ENCODE measurements at places on chromosomes 1 and 21.

- no peak for DNase-seq
These were observed 15.4 kb downstream of the RABGAP1L start for GRCh38 chr1:174174461-174175329.

DNA sequence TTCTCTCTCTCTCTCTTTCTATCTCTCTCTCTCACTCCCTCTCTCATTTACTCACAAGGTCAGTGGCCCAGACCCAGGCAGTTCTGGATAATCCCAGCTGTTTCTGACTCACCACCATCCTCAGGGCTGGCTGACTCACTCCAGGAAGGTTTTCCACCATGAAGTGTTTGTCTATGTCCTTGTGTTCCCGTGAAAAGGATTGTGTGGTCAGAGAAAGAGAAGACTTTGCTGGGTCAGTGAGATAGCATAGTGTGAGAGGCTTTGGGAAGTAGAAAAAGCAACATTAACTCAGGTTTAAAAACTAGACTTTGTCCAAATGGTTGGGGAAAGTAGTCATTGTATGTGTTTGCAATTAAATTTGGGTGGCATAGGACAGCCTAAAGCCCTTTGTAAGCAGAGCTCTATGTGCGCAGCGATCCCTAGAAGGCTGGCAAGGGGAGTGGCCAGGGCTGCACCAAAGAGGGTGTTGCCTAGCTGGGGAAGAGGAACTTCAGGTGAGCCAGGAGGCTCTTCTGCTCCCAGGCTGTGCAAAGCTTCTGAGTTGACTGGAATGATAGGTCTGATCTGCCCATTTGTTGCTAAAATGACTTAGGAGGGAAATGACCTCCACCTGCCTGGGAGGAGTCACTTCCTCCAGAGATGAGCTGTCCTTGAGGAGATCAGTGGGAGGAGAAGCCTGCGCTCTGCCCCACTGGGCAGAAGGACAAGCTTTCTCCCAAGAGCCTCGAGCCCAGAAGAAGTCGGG lies 4.9 kb upstream of the CAPN2 start:
- DNase-seq: peak; percentile 97

- DNase-seq: no peak
These were observed 22.3 kb upstream of the TTF2 start for GRCh38 chr1:117037802-117038201.

GRCh38 chr1:94247138-94248094 lies 10.0 kb upstream of the ARHGAP29 start:
- no peak for DNase-seq

DNA sequence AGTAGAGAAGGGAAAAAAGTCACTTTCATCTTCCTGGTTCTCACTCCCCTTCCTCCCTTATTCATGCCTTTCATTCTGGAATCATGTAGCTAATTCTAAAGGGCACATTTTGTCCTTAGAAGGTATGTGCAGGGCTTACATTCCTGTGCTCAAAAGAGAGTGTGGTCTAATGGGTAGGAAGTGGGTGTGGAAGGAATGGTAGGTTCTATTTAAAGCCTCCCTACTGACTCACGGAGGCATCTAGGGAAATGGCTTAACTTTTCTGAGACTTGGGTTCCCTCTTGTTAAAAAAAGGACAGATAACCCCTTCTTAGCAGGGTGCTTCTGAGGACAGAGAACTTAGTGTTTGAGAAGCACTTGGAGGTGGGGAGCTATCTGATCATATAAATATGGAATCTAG lies 249.3 kb upstream of the DUSP10 start:
- peak; percentile 44 for DNase-seq

- no peak for DNase-seq
These were observed 43.5 kb upstream of the RAB4A start for GRCh38 chr1:229227298-229227919.

DNA sequence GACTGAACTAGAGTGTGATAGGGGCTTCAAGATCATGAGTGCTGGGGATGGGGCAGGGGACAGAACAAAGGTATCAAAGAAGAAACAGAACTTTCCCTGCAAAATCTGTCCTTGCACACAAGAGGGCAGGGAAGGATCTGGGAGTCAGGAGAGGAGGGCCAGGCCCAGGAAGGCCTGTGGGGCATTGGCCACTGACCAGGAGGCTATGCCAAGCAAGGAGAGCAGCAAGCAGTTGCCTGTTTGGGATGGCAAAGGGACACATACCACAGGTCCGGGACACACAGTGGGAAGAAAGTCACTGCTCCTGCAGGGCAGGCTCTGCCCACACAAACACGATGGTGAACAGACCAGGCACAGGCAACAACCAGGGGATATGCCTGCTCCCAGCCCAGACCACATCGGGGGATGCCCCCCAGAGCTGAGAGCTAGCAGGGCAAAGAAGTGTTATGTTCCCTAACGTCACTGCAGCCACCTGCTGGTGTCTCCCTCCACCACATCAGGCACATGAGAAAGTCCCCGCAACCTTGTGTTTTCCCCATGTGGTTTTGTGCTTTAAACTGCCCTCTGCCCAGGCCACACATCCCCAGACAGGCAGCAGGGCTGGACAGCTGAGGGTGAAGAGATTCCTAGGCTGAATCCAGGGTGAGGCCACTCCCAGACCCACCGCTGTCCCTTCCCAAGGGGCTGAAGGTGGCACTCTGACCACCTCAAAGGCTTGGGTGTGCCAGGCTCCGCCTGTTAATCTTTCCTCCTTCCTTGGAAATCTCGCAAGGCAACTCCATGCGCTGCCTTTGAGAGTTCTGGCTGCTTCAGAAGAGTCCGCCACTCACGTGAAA lies 53.6 kb downstream of the KIF21B start:
- DNase-seq: no peak

Measured in GM04503 (cell line).